ENCODE measurements at places on chromosomes 5 and 9.

GRCh38 chr5:100852988-100853449, 50.1 kb downstream of the ST8SIA4 start:
- DNase-seq: no peak

- no peak for DNase-seq
Measured at GRCh38 chr5:39253196-39253595, 33.8 kb upstream of the FYB1 start.

GRCh38 chr5:78727786-78728761, 79.5 kb upstream of the LHFPL2 start:
- no peak for DNase-seq

GRCh38 chr5:179023528-179024189, at the start of gene ZNF879:
Gene ZNF879, plus strand, starts transcription at chr5:179023804. Its CDS starts 1,201 bp downstream, at chr5:179025005.
- peak; percentile 91 for DNase-seq

GRCh38 chr5:59745415-59745863, 148.1 kb downstream of the PDE4D start:
- DNase-seq: no peak

GRCh38 chr5:137761566-137761965, 7.4 kb upstream of the HNRNPA0 start:
- no peak for DNase-seq

GRCh38 chr9:83962165-83962564, 17.9 kb downstream of the HNRNPK start:
- DNase-seq: no peak

- no peak for DNase-seq
Measured at GRCh38 chr9:129696944-129697655, 31.7 kb downstream of the PRRX2 start.

- no peak for DNase-seq
Measured at GRCh38 chr5:111855356-111855755, 98.4 kb upstream of the NREP start.

DNA sequence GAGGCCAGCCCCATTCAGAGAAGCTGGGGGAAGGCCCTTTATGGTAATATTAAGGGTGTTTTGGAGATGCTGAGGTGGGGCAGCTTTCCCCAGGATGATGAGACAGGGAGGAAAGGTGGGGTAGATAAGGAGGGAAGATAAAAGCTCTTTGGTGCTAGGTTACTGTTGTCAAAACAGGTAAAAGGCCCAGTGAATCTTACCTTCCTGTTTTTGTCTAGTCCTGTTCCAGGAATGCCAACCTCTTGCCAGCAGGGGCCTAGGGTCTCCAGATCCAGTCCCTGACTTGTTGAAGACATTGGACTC, 797 bp upstream of the CCL27 start:
- no peak for DNase-seq

- no peak for DNase-seq
Measured at GRCh38 chr9:84751921-84752320, 82.4 kb downstream of the NTRK2 start.

- no peak for DNase-seq
Measured at GRCh38 chr5:119451561-119451960, 736 bp upstream of the HSD17B4 start.

DNA sequence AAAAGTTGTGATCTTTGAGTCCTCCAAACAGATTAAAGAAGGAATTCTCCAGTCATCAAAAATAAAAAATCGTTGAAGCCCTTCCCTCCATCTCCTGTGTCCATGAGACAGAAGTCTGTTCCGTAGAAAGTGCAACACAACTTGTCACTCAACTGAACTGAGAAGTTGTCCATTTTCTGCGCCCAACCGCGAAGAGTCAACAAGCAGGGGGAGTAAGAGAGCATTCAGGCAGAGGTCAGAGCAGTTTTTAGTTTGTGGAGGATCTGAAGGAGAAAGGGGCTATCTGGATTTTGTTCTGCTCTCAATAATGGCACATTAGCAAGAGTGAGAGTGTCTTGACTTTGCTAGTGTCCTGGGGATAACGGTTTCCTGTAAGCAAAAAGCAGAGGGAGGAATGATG, 303.9 kb downstream of the ICE1 start:
- no peak for DNase-seq

- no peak for DNase-seq
Measured at GRCh38 chr9:13665418-13666066, 386.1 kb upstream of the MPDZ start.

DNA sequence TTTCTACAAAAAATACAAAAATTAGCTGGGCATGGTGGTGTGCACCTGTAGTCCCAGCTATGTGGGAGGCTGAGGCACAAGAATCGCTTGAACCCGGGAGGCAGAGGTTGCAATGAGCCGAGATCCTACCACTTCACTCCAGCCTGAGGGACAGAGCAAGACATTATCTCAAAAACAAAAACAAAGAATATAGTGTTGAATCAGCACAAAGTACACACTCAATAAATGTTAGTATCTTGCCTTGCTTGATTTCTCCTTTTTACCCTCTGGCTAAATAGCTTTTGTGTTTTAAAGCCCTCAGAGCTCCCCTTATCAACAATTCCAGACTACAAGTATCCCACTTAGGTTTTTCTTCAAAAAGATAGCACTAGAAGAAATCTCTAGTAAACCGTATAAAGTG, 37.5 kb upstream of the CCNG1 start:
- no peak for DNase-seq

DNA sequence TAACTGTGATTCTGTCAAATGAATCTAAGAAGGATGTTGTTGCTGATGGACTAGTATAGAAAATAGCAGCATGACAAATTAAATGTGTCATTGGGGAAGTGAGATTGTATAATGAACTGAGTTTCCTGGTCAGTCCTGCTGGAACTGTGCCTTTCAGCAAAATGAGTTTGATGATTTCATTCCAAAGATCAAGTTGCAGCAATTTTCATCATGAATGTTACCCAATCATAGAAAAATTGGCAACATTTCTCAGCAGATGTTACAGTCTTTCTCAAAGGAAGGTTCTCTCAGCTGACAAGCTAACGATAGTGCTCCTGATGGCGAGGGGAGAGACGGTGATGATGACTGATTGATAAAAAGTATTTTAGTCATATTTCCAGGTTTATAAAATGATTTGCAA, 10.7 kb downstream of the PCDHAC2 start:
- DNase-seq: no peak

DNA sequence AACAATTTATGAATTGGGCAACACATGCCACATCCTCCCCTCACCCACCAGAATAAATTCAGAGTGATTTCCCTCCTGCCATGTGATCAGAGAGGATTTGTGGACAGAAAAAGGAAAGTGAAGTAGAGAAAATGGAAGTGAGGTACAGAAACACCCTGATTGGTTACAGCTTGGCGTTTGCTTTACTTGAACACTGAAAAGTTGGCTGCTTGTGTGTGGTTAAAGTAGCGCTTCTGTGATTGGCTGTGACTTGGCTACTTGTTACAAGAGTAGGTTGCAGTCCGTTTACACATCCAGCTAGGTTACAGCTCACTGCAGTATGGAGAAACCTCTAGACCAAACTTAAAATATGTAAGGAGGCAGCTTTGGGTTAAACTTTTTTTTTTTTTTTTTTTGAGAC, 205.2 kb upstream of the ZNF608 start:
- no peak for DNase-seq

- no peak for DNase-seq
Measured at GRCh38 chr5:136159457-136159856, 26.8 kb downstream of the SMAD5 start.

- no peak for DNase-seq
Measured at GRCh38 chr5:177332031-177332895, 19.2 kb downstream of the LMAN2 start.

- DNase-seq: no peak
Measured at GRCh38 chr5:150285114-150285513, 4.5 kb downstream of the CAMK2A start.

- no peak for DNase-seq
Measured at GRCh38 chr9:113964495-113965170, 88.5 kb downstream of the ZNF618 start.

DNA sequence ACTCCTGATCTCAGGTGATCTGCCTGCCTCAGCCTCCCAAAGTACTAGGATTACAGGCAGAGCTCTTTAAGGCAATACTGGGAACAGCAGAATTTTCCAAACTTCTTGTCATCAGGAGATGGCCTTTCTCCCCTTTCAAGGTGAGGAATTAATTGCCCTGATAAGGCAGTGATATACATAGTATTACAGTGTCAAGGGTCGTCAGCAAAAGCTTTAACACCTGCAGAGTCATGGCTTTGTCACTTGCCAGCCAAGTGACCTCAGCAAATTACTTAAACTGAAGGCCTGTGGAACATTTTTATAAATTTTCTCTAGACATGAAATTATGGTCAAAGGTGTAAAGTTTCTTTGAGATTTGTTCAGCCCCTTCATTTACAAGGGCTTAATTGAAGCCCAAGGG, 59.5 kb downstream of the FBXO38 start:
- no peak for DNase-seq

GRCh38 chr5:158848634-158849033, 251.1 kb downstream of the EBF1 start:
- DNase-seq: no peak

DNA sequence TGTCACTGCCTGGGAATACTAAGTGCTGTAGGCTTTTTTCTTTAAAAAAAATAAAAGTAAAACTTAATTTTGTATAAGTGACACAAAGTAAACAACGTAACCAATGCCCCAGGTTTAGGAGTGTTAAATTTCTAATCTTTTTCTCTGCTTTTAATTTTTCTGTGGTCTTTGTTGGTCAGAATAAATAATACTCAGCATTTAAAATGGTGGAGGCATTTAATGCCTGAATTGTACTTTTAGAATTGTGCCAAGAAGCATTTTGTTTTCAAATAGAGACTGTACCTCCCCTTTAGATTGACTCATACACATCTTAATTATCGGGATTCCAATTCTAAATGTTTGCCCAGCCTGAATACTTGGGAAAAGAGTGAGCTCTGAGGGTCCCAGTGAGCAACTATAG, 1.6 kb downstream of the DMXL1 start:
- no peak for DNase-seq

DNA sequence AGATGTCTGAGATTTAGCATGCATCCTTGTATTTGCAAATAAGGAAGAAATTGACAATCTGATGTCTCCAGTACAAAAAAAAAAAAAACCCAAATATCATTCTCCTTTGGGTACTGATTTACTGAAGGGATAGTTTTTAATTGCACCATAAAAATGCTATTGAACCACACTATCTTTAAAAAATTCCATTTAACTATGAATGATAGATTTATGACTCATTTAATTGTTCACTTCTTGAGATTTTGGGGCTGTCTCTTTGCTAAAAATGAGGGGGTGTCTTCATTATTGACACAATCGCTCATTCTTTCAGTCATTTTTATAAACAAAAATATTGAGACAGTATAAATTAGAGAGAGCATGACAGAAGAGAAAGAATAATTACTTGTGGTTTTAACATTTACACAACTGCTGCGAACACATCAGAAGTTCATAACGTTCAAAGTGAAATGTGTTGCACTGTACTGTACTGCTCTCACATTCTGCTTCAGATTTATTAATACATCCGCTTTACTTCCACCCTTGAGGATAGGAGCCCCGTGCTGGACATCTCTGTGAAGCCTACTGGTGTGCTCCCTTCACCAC, 142.3 kb downstream of the MEF2C start:
- DNase-seq: no peak

- no peak for DNase-seq
Measured at GRCh38 chr9:127567035-127567729, 44.9 kb upstream of the STXBP1 start.

DNA sequence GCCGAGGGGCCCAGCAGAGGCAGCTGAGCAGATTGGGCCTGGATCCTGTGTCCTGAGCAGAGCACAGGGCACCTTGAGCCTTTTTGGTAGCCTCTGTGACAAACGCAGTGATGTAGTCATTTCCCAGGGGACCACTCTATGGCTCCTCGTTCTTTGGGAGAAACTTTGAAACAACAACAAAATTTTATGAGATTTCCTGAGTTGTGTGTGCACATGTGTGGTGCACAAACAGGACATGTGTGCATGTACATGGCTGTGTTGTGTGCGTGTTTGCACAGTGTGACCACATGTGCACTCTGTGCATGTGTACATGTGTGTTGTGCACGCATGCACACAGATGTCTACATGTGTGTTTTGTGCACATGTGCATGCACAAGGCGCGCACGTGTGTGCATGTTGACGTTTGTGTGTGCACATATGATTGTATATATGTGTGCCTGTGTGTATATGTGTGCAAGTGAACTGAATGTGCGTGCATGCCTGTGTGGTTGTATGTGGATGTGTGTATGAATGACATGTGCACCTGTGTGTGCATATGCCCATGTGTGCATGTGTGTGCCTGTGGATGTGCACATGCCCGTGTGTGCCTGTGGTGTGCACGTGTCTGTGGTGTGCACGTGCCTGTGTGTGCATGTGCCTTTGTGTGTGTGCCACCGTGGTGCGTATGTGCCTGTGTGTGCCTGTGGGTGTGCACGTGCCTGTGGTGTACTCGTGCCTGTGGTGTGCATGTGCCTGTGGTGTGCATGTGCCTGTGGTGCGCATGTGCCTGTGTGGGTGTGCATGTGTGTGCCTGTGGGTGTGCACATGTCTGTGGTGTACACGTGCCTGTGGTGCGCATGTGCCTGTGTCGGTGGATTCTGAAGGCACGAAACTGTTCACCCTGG, 221.6 kb downstream of the CACNA1B start:
- no peak for DNase-seq

- DNase-seq: no peak
Measured at GRCh38 chr5:135367076-135367475, 32.0 kb downstream of the MACROH2A1 start.

DNA sequence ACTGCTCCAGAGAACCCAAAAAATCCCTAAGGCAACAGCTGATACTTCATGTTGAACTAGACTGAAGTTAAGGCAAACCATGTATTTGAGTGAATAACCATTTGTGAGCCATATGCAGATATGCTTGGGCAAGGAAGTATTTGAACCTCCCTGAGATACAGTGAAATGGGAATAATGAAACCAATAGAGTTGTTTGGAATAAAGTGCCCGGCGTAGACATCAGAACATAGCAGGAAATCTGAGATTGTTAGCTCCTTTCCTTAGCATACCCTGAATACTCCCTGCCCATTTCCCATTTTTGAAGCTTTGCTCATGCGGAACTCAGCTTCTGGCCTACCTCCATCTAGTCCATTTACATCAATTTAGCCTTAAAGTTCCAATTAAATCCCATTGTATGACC, 611.9 kb downstream of the EFNA5 start:
- DNase-seq: no peak

GRCh38 chr9:130199605-130200004, 27.4 kb downstream of the NCS1 start:
- DNase-seq: no peak

GRCh38 chr5:102700916-102701315, 54.2 kb upstream of the PAM start:
- no peak for DNase-seq

GRCh38 chr5:144194144-144194543, 23.5 kb downstream of the KCTD16 start:
- no peak for DNase-seq

GRCh38 chr9:137552022-137552768, 516 bp downstream of the MRPL41 start:
- DNase-seq: no peak

All from activated naive CD4-positive, alpha-beta T cell (primary cell).